ENCODE measurements at places on chromosomes 12 and 14.

- no peak for DNase-seq
Measured at GRCh38 chr12:116556964-116557698, 2.0 kb upstream of the MAP1LC3B2 start.

DNA sequence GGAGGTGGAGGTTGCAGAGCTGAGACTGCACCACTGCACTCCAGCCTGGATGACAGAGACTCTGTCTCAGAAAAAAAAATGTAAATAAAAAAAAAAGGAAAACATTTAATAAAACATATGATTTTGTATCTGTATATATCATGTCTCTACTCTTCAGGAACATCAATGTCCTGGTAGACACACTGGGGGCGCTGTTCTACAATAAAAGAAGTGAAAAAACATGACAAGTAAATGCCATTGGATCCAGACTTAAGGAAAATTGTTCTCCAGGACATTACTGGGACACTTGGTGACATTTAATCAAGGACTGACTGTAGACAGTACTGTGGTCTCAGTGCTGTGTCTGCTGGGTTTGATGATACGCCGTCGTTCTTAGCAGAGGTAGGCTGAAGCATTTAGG, 15.5 kb upstream of the KLC1 start:
- DNase-seq: no peak

DNA sequence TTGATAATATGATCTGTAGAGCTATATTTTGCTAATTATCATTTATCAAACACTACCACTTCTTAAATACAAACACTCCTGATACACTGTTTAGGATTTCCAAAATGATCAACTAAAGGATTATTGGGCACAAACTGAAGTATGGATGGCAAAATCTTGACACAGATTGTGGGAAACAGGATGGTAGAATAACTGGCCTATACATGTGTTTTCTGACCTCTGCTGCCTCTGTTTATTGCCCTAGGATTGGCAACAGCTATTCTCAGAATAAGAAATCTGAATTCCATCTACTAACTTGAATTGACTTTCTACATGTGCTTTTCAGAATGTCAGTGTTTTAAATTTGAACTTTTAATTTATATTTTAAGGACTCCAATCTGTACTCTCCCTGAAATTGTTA, 209.1 kb downstream of the MED13L start:
- DNase-seq: no peak

- no peak for DNase-seq
Measured at GRCh38 chr12:113802000-113802749, 163.9 kb downstream of the RBM19 start.
